Activated T-helper 1 cell treated with Interleukin-2 at 50 U/mL for 16 hours (primary cell): ENCODE measurements at places on chromosomes 3 and 15.

GRCh38 chr3:134846911-134847317, 51.9 kb downstream of the EPHB1 start:
- no peak for DNase-seq

DNA sequence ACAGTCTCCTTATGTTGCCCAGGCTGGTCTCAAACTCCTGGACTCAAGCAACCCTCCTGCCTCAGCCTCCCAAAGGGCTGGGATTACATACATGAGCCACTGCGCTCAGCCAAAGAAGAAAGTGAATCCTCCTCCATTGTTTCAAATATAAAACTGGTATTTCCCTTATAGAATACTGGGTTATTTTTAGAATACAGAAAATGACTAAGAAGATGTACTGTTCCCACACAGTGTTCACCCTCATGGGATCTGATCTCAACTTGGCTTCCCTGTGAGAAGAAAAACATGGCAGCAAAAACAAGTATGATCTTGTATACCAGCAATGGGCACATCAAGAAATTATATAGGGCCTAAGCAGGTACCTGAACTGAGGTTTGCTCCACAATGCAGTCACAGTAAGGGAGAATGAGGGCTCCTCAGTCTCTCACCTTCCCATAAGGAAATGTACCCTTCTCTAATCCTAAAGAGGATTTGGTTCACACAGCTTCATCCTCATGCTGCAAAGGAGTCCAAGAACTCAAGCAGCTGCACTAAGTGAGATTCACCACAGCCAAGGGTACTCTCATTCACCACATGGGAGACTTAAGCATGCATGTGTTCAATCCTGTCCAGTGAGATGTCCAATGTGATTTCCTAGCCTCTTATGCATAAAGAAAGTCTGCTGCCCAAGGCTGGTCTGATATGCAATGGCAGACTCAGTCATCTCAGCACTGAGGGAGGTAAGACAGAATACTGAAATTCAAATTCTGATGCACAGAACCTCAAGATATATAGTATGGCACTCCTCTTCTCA, 25.8 kb downstream of the USP4 start:
- DNase-seq = no peak

DNA sequence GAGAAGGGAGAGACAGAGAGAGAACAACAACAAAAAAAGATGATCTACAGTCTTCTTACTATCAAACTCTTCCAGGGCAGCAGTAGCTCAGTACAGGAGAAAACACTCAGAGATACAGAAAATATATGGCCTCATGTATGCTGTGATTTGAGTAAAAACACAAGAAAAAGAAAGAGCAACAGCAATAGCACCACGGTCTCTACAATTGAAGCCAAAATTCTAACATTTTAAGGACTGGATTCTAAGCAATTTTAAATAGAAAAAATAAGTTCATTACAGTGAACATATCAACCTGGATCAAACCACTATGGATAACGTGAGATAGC, 43.5 kb upstream of the ALCAM start:
- DNase-seq = no peak

DNA sequence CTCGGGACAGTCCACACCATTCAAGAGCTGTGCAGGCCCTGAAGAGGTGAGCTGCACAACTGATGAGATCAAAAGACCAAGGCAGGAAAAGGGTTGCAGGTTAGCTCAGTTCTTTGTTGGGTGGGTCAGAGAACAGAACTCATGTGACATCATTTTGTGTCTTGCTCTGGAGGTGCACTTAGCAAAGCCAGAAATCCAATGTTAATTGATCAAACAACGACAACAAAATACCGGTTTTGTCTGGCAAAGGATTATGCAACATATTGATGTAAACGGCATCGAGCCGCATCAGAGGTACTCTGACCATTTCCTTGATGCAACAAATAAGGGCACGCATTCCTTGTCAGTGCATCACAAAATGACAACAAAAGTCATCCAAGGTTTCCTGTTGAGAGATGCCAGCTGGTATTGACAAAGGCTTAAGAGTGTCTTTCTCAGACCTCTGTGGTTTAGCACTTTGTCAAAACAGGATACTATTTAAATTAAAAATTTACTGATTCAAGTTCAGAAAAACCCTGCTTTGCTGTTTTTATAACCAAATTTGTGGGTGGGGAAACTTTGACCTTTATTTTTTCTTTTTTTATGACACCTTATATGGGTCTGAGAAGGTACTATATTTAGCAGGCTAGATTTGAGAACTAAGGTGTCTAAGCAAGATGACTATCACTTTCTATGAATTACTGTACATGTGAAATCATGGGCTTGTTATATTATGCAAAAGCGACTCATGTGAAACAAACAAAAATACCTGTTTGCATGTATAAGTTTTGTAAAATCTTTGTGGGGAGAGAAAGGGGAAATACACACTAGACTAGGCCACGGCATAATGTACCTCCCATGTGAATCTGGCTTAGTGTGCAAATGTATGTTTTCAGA, 496.1 kb downstream of the FOXP1 start:
- no peak for DNase-seq

- DNase-seq = peak; percentile 64
These were observed at the start of the genes TUBGCP4 and ZSCAN29 for GRCh38 chr15:43370975-43371974. TUBGCP4 (plus strand) TSS chr15:43371101; CDS start chr15:43371355, 254 bp downstream. ZSCAN29 (minus strand) TSS chr15:43371043; CDS start chr15:43369913, 1,130 bp downstream.

GRCh38 chr3:84683493-84683892, 275.3 kb upstream of the CADM2 start:
- DNase-seq = no peak

DNA sequence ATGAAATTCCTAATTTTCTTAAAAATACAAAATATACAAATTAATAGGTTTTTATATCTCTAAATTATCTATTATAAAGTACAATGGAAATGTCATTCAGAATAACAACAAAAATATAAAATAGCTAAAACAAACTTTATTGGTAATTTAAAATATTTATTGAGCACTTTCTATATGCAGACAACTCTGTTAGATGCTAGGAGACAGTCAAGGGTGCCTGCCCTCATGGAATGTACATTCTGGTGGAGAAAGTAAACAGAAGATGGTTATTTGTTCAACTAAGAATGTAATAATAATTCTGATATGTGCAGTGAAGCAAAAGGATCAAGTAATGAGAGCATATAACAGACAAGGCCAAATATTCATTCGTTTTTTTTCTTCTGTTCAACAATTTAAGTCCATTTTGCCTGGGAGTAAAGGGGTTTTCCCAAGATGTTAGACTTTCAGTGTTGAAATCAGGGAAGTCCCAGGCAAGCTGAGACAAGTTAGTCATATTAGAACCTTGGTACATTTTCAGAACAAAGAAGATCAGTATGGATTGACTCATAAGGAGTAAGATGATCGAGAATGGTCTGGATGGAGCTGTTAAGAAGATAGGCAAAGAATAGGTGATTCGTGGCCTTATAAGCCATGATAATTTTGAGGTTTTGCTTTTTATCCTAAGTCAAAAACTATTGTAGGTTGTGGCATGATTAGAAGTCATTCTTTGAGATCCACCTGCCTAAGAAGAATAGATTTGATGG, 150.2 kb upstream of the MLF1 start:
- DNase-seq = no peak

DNA sequence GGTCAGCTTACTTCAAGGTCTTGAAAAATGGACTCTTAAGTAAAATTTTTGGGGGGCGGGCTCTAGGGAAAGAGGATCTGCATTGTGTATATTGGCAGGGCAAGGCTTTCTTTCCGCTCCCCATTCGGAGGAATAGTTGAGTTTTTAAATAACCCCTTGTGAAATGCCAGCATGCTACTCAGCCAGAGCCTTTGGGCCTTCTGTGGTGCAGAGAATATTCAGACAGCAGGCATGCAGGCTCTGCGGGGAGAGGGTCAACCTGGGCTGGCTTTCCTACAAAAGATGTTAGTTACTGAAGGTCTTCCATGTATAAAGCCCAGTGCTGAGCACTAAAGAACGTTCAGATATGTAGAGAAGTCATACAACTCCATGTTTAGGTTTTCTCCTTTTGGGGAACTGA, 40.6 kb downstream of the ADAMTSL3 start:
- no peak for DNase-seq

- DNase-seq = no peak
These were observed 114.7 kb downstream of the ETFA start for GRCh38 chr15:76196269-76197231.

GRCh38 chr3:107954845-107955244, 136.0 kb downstream of the CD47 start:
- DNase-seq = no peak

GRCh38 chr15:55627730-55628368, 39.7 kb upstream of the PYGO1 start:
- no peak for DNase-seq

GRCh38 chr3:125165189-125165947, 47.2 kb downstream of the SLC12A8 start:
- no peak for DNase-seq

DNA sequence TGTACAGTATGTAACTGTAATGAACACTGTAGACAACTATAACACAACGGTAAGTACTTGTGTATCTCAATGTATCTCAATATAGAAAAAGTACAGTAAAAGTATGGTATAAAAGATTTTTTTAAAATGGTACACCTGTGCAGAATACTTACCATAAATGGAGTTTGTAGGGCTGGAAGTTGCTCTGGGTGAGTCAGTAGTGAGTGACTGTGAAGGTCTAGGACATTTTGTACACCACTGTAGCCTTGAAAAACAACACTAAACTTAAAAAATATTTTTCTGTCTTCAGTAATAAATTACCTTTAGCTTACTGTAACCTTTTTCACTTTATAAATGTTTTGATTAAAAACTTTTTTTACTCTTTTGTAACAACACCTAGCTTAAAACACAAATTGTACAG, 142.9 kb downstream of the ATG7 start:
- DNase-seq = no peak

- DNase-seq = no peak
These were observed 38.0 kb downstream of the RAB7A start for GRCh38 chr3:128763967-128764366.

GRCh38 chr3:136377508-136377907, 127.4 kb downstream of the PCCB start:
- no peak for DNase-seq

DNA sequence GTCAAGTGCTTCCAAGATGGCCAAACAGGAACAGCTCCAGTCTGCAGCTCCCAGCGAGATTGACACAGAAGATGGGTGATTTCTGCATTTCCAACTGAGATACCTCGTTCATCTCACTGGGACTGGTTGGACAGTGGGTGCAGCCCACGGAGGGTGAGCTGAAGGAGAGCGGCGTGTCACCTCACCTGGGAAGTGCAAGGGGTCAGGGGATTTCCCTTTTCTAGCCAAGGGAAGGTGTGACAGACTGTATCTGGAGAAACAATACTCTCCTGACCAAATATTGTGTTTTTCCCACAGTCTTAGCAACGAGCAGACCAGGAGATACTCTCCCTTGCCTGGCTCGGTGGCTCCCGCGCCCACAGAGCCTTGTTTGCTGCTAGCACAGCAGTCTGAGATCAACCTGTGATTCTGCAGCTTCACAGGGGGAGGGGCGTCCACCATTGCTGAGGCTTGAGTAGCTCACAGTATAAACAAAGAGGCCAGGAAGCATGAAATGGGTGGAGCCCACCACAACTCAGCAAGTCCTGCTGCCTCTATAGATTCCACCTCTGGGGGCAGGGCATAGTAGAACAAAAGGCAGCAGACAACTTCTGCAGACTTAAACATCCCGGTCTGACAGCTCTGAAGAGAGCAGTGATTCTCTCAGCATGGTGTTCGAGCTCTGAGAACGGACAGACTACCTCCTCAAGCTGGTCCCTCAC, 293.5 kb upstream of the SUCLG2 start:
- peak; percentile 55 for DNase-seq

GRCh38 chr15:90106522-90107117, 4.4 kb upstream of the IDH2 start:
- no peak for DNase-seq

DNA sequence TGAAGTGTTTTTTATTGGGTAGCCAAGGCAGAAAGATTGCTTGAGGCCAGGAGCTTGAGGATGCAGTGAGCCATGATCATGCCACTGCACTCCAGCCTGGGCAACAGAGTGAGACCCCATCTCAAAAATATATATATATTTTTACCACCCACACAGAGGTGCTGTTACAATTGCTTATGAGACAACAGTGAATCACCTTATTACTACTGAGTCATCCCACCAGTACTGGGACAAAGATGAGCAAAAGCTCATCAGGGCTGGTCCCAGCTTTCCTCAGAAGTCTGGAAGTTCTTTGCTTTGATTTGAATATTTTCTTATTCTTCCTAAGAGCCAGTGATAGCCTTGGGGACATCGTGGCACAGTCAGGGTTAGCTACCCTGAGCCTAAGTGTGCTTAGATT, 207.7 kb downstream of the SOX2 start:
- DNase-seq = no peak

DNA sequence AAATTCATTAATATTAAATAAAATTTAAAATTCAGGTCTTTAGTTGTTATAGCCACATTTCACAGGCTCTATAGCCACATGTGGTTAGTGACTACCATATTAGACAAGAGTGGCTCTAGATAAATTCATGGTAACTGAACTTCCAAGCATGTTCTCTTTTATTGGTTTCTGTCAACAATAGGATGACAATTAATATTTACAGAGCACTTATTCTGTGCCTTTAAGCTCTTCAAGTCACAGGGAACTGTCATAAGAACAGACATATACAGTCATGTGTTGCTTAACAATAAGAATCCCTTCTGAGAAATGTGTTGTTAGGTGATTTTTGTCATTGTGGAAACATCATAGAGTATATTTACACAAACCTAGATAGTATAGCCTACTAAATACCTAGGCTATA, 38.8 kb upstream of the SLC25A36 start:
- DNase-seq = no peak

DNA sequence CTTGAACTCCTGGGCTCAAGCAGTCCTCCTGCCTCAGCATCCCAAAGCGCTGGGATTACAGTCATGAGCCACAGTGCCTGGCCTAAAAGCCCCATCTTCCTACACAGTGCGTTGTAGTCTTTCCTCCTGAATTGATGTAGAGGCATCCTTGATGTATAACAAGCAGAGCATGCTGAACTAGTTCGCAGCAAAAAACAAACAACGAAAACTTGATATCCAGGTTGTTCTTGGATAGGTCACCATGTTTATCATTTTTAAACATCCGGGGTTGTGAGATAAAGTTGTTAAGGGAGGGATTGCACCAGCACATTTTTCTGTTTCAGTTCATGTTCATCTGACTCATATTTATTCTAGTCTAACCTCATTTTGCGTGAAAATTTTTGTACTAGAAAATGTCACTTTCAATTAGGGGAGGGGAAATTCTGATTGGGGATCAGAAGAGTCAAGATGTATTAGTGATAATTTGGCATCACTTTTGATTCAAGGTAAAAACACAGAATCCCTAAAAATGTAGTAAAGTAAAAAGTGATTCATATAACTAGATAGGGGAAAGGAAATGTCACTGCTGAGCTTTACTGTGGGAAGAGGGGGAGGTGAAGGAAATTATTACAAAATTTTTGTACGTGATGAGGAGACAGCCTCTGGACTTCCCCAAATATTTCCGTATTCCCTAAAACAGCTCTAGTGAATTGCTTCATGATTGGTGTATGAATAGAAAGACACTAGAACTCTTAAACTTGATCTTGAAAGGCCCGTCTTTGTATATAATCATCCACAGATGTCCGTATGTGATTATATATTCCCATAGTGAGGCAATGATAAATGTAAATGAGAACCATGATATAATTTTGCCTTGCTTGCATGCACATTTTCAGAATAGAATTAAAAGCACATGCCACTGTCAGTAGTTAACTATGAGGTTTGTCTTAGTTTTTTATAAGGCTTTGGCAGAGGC, 22.9 kb downstream of the RAB8B start:
- DNase-seq = no peak
